ENCODE measurements at places on chromosomes 2 and 18.

DNA sequence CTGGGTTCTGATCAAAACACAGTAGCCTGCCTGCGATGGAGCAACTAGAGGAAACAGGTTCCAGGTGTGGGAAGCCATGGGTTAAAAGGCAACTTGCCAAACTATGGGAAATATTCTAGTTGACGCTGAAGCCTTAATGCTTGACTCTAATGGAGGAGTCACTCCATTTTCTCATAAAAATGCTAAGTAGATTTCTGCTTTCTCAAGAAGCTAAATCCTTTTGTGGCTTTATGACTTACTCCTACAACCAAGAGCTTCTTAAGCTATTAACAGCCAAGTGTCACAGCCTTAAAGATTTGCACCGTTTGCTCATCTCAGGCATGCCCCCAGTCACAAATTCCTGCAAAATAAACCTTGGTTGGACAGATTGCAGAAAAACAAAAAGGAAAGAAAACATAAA is 25.2 kb downstream of the ANKRD44 start:
- no peak for DNase-seq
- H3K36me3 ChIP-seq = no peaks in the 10 kb centered on the region
- no peaks in the 10 kb centered on the region for H3K27me3 ChIP-seq
- H3K4me1 ChIP-seq = no peaks in the 10 kb centered on the region

GRCh38 chr2:237630216-237631000 is 3.0 kb downstream of the LRRFIP1 start:
- 0 out of 2 replicates have a peak, but pooled peaks cover 3% of the 10 kb centered on the region for H3K36me3 ChIP-seq
- no peak for DNase-seq
- H3K4me1 ChIP-seq = peaks cover 12% of the 10 kb centered on the region
- H3K27me3 ChIP-seq = peaks cover 32% of the 10 kb centered on the region
- 0 out of 2 replicates have a peak overlapping the region, but pooled peaks have one; percentile 32 for H3K27ac ChIP-seq

DNA sequence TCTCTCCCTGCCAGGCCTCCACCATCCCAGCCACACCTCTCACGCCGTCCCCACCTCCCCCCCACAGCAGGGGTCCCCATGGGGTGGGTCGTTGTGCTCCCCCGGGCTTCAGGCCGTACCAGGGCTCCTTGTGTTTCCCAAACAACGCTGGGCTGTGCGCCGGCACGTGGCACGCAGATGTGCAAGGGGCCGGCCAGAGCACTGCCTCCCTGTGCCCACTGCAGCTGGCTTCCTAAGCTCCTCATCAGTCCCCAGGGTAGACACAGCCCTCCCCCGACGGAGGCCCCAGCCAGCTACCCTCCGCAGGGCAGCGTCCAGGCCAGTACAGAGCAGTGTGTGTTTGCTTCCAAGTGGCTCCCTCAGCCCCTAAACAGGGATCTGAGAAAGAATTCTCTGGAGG is 34.0 kb downstream of the BIN1 start:
- H3K27me3 ChIP-seq = no peaks in the 10 kb centered on the region
- no peaks in the 10 kb centered on the region for H3K4me1 ChIP-seq
- H3K27ac ChIP-seq = no peak overlapping the region
- no peak for DNase-seq
- H3K36me3 ChIP-seq = no peaks in the 10 kb centered on the region

DNA sequence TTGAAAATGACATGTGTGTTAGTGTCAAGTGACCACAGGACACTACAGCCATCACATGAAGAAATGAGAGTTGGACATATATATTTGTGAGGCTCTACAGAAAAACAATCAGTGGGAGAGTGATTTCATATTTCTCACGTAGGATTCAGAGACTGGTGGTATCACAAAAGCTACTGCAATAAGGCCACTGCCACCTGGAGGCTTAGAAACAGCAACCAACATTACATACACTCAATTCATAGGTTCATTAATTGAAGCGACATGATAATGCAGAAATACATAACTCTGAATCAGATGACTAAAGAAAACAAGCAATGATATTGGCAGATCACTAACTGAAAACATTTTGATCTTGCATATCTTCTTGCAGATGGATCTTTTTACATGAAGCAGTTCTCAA is 248.1 kb upstream of the KLHL14 start:
- H3K4me3 ChIP-seq = no peak overlapping the region
- no peaks in the 10 kb centered on the region for H3K4me1 ChIP-seq
- H3K27ac ChIP-seq = no peak overlapping the region
- DNase-seq = no peak

GRCh38 chr2:235538144-235538639 is 44.3 kb downstream of the AGAP1 start:
- no peak overlapping the region for H3K4me3 ChIP-seq
- H3K36me3 ChIP-seq = no peaks in the 10 kb centered on the region
- DNase-seq = no peak
- H3K27me3 ChIP-seq = no peaks in the 10 kb centered on the region
- H3K4me1 ChIP-seq = peaks cover 14% of the 10 kb centered on the region

All from GM23338 (cell line).